CD8-positive, alpha-beta memory T cell (primary cell): ENCODE measurements at places on chromosomes 5 and 9.

- DNase-seq, result no peak
- H3K36me3 ChIP-seq, result peaks cover 8% of the 10 kb centered on the region
- H3K27ac ChIP-seq, result no peak overlapping the region
- no peaks in the 10 kb centered on the region for H3K27me3 ChIP-seq
- H3K4me1 ChIP-seq, result peaks cover 42% of the 10 kb centered on the region
Observed at GRCh38 chr5:1794901-1795290, 4.7 kb downstream of the MRPL36 start.

DNA sequence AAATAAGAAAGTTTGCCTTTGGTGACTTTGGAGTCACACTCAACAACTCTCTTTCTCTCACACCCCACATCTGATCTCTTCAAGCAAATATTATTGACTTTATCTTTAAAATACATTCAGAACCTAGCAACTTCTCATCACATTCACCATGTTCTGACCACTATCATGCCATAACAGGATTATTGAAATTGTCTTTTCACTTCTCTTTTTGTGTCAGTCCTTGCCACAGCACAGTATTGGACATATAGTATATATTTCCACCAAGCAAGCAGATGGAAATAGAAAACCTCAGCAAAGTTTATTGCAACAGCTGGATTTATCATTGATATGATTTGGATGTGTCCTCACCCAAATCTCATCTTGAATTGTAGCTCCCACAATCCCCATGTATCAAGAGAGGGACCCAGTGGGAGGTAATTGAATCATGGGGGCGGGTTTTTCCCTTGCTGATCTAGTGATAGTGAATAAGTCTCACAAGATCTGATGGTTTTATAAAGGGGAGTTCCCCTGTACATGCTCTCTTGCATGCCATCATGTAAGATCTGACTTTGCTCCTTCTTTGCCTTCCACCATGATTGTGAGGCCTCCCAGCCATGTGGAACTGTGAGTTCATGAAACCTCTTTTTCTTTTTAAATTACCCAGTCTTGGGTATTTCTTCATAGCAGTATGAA, 26.9 kb upstream of the ITGA1 start:
- no peak for DNase-seq
- no peaks in the 10 kb centered on the region for H3K36me3 ChIP-seq
- H3K4me3 ChIP-seq, result no peak overlapping the region
- H3K27me3 ChIP-seq, result no peaks in the 10 kb centered on the region
- no peaks in the 10 kb centered on the region for H3K4me1 ChIP-seq

- H3K4me1 ChIP-seq, result no peaks in the 10 kb centered on the region
- H3K27ac ChIP-seq, result no peak overlapping the region
- no peak overlapping the region for H3K4me3 ChIP-seq
- no peaks in the 10 kb centered on the region for H3K36me3 ChIP-seq
Observed at GRCh38 chr9:14488421-14489190, 174.7 kb upstream of the NFIB start.

DNA sequence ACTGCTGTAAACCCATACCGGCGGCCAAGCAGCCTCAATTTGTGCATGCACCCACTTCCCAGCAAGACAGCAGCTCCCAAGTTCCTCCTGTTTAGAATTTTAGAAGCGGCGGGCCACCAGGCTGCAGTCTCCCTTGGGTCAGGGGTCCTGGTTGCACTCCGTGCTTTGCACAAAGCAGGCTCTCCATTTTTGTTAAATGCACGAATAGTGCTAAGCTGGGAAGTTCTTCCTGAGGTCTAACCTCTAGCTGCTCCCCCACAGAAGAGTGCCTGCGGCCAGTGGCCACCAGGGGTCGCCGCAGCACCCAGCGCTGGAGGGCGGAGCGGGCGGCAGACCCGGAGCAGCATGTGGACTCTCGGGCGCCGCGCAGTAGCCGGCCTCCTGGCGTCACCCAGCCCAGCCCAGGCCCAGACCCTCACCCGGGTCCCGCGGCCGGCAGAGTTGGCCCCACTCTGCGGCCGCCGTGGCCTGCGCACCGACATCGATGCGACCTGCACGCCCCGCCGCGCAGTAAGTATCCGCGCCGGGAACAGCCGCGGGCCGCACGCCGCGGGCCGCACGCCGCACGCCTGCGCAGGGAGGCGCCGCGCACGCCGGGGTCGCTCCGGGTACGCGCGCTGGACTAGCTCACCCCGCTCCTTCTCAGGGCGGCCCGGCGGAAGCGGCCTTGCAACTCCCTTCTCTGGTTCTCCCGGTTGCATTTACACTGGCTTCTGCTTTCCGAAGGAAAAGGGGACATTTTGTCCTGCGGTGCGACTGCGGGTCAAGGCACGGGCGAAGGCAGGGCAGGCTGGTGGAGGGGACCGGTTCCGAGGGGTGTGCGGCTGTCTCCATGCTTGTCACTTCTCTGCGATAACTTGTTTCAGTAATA, at the start of gene FXN:
Gene FXN (plus strand): TSS at position 315 of the 871 bp plus-strand sequence. CDS start 31 bp downstream, at position 346.
- peak; percentile 72 for DNase-seq
- H3K4me1 ChIP-seq, result peaks cover 12% of the 10 kb centered on the region
- H3K36me3 ChIP-seq, result no peaks in the 10 kb centered on the region

DNA sequence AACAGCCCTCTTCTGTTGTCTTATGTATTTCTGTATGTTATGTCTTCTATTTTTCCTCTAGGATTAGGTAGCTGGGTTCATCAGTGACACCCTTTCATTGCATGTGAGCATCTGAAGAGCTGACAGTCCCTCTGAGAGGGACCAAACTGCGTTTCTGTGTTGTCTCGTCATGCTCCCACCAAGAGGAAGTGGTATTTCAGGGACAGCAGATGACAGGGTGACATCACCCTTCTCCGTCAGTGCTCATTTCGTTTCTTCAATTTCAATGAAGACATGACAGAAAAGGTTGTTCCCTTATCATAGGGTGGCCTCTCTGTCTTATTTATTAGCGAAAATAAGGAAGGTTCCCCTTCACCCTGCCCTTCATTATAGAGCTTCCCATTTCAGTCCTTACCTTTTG, 225.9 kb upstream of the NR4A3 start:
- no peak overlapping the region for H3K27ac ChIP-seq
- H3K27me3 ChIP-seq, result no peaks in the 10 kb centered on the region
- H3K4me1 ChIP-seq, result no peaks in the 10 kb centered on the region
- DNase-seq, result no peak
- no peaks in the 10 kb centered on the region for H3K36me3 ChIP-seq
- H3K4me3 ChIP-seq, result no peak overlapping the region

DNA sequence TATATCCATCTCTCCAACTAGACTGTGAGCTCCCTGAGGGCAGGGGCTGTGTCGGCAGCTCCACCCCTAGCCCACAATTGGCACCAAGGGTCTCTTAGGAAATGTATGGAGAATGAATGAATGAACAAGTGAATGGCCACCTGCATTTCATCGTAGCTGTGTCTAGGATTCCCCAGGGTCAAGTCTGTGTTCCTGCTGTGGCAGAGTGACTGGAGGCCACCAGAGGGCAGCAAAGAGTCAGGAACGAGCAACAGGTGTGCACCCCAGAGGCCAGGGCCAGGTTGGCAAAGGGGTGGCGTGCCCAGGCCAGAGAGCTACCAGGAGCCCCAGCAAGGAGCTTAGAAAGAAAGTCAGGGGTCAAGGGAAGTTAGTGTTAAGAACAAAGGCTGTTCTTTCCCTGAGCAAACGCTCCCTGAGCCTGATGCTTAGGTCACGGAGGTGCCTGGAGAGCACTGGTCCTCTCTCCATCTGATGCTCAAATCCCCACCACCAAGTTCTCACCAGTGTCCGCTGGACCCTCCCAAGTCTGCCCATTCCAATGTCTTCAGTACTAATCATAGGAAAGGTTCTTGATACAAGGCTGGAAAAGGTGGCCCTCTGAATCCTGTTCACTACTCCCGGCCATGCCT, 160.7 kb downstream of the PAX5 start:
- H3K27ac ChIP-seq, result no peak overlapping the region
- no peaks in the 10 kb centered on the region for H3K36me3 ChIP-seq
- no peaks in the 10 kb centered on the region for H3K4me1 ChIP-seq
- no peak overlapping the region for H3K4me3 ChIP-seq
- peak; percentile 50 for DNase-seq
- H3K27me3 ChIP-seq, result no peaks in the 10 kb centered on the region

- no peaks in the 10 kb centered on the region for H3K27me3 ChIP-seq
- no peak overlapping the region for H3K27ac ChIP-seq
- H3K36me3 ChIP-seq, result no peaks in the 10 kb centered on the region
- H3K4me1 ChIP-seq, result no peaks in the 10 kb centered on the region
- H3K4me3 ChIP-seq, result no peak overlapping the region
Observed at GRCh38 chr5:39767916-39768315, 343.1 kb upstream of the DAB2 start.

- no peak for DNase-seq
- H3K27me3 ChIP-seq, result no peaks in the 10 kb centered on the region
- H3K27ac ChIP-seq, result no peak overlapping the region
- H3K4me3 ChIP-seq, result no peak overlapping the region
Observed at GRCh38 chr5:178479261-178479660, 110.9 kb downstream of the COL23A1 start.

- no peaks in the 10 kb centered on the region for H3K4me1 ChIP-seq
- H3K36me3 ChIP-seq, result no peaks in the 10 kb centered on the region
- DNase-seq, result no peak
- no peak overlapping the region for H3K27ac ChIP-seq
- H3K4me3 ChIP-seq, result no peak overlapping the region
- no peaks in the 10 kb centered on the region for H3K27me3 ChIP-seq
Observed at GRCh38 chr5:91166059-91166807, 216.9 kb downstream of the ARRDC3 start.

GRCh38 chr9:128143525-128144238, 5.6 kb upstream of the LCN2 start:
- peaks cover 14% of the 10 kb centered on the region for H3K4me1 ChIP-seq
- no peaks in the 10 kb centered on the region for H3K36me3 ChIP-seq
- H3K27me3 ChIP-seq, result no peaks in the 10 kb centered on the region
- no peak overlapping the region for H3K27ac ChIP-seq
- DNase-seq, result no peak
- no peak overlapping the region for H3K4me3 ChIP-seq

DNA sequence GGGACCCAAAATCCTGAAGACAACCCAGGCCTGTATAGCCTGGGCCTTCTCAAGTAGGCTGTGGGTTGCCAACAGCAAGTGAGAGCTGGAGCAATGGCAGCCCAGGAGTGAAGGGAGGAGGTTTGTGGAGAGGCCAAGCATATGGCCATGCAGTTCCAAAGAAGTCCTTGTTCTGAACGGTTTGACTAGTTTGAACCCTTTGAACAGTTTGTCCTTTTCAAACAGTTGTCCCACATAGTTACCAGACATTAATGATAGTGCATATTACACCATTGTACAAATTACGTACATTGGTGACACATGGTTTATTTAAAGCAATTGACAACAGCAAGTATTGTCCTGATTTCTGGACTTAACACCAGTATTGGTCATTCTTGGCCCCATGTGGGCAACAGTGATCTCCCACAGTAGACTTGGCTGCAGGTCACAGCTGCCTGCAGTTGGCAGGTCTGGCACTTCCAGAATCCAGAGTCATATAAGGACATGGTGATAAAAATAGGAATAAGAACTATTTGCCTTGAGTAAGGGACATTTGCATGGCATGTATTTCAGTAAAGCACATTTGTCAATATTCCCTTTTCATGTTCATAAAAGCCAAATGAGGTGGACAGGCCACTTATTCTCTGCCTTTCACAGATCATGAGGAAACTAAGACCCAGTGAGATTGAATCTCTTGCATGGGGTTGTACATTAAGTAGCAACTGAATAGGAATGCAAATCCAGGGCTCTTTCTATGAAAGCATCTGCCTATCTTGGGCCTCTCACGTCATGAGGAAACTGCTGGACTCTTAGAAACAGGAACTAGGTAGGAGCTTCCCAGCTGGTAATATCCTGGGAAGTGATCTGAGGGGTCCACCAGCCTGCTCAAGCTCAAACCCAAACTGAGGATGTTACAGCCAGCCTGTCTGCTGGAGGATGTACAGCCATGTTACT, 30.3 kb downstream of the SLC25A48 start:
- no peak for DNase-seq
- H3K4me3 ChIP-seq, result no peak overlapping the region
- H3K27ac ChIP-seq, result no peak overlapping the region
- H3K27me3 ChIP-seq, result no peaks in the 10 kb centered on the region

DNA sequence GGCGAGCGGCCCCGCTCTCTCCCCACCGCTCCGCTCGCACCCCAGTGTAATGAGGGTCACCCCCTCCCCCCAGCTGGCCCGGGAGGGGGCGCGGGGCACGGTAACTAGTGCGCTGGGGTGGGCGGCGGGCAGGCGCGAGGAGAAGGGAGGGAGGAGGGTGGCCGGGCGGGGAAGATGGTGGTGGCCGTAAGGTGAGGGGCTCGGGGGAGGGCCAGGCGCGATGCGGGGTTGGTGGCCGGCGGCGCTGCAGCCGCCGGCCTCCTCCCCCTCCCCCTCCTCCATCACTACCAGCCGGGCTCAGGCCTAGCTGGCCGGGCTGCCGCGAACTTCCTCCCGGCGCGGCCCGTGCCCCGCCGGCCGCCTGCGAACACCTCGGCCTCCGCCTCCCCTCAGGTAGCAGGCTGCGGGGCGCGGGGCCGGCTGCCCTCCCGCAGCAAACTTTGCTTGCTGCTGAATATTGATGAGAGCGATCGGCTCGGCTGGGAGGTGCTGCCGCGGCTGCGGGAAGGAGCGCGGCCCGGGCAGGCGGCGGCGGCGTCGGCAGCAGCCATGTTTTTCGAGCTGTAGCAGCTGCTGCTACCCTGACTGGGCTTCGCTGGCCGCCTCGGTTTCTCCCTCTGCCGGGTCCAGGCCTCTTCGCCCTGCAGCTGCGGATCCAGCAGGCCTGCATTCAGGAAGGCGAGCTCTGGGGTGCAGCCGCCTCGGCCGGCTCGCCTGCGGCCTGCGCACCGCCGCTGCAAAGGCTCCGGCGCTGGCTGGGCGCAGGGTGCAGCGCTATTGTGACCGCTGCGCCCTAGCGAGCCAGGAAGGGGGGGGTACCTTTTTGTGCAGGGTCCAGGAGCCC, 502 bp downstream of the NSD1 start:
- H3K4me3 ChIP-seq, result peak overlapping the region; percentile 65
- DNase-seq, result peak; percentile 28
- H3K36me3 ChIP-seq, result peaks cover 21% of the 10 kb centered on the region
- peaks cover 57% of the 10 kb centered on the region for H3K4me1 ChIP-seq
- no peaks in the 10 kb centered on the region for H3K27me3 ChIP-seq

DNA sequence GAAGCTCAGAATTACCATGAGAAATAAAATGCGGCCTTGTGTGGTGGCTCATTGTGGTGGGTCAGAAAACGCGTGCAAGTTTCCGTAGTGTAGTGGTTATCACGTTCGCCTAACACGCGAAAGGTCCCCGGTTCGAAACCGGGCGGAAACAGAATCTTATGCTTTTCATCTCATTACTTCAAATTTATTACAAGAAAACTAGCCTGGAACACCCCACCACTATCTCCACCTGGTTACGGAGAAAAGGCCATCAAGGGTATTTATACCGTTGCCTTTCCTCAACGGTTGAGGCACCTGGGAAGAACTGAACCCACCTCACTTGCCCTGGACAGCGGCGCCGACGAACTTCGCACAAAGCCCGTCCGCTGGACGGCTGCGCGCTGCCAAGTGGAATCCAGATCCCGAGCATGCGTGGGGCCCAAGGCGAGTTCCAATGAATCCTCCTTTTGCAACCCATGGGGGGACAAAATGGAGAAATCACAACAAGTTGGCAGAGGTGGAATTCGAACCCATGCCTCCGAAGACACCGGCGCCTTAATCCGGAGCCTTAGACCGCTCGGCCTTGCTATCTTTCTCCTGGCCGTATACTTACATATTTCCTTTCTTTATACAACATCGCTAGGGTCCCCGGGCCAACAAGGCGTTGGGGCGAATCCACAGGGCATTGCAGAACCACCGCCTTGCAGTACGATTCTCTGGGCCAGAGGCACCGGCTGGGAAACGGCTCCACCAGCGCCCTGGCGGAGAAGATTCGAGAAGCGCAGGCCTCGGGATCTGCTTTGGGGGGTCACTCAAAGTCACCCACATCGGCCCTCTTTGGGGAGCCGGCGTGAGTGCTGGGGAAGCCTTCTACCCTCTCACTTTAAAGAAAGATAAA, 16.9 kb downstream of the OR2V2 start:
- no peak overlapping the region for H3K27ac ChIP-seq
- peaks cover 23% of the 10 kb centered on the region for H3K4me1 ChIP-seq
- no peaks in the 10 kb centered on the region for H3K36me3 ChIP-seq
- no peak overlapping the region for H3K4me3 ChIP-seq
- DNase-seq, result no peak
